ENCODE measurements at places on chromosomes 1 and 21. TPM values are rescaled to one million over a fixed set of nuclear protein-coding genes. Genes with fewer than 3 reads are reported as not detected.

- DNase-seq = no peak
Measured at GRCh38 chr21:44531606-44532564, 8.1 kb downstream of the KRTAP10-1 start.

GRCh38 chr1:150066838-150067183, 765 bp upstream of the VPS45 start:
- DNase-seq = peak; percentile 26

GRCh38 chr1:178434360-178434759, 62.4 kb downstream of the CLEC20A start:
- no peak for DNase-seq

- peak; percentile 6 for DNase-seq
Measured at GRCh38 chr1:99590578-99591209, 55.2 kb upstream of the PALMD start.

DNA sequence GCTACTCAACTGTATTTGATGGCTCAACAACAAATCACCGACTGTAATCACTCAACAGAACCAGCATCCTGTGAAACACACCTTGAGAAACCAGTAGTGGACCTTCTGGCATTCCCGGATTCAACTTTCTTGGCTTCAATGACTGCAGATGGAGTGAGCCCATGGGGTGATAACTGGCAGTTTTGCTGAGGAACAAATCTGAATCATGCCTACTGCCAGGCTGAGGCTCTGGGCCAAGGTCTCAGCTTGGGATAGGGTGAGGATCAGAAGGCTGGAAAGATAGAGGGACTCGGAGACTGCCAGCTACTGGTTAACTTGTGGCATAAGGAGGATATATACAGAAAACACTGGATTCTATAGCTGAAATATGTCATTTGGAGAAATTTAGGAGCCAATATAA, 63.5 kb upstream of the DIRAS3 start:
- DNase-seq = no peak

DNA sequence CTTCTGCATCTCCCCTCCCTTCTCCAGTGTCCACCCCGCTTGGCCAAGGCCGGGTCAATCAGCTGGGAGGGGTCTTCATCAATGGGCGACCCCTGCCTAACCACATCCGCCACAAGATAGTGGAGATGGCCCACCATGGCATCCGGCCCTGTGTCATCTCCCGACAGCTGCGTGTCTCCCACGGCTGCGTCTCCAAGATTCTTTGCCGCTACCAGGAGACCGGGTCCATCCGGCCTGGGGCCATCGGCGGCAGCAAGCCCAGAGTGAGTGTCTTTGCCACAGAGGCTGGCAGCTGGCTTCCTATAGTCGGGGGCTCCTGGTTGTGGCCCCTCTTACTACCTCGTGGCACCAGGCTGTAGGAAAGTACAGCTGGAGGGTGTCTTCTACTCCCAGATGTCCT, 3.6 kb downstream of the PAX7 start:
- DNase-seq = no peak

GRCh38 chr21:42570362-42570761, 56.7 kb downstream of the SLC37A1 start:
- DNase-seq = no peak

- DNase-seq = no peak
Measured at GRCh38 chr1:72326494-72326893, 44.2 kb upstream of the NEGR1 start.

GRCh38 chr21:39461419-39461818, 9.6 kb downstream of the SH3BGR start:
- DNase-seq = no peak

DNA sequence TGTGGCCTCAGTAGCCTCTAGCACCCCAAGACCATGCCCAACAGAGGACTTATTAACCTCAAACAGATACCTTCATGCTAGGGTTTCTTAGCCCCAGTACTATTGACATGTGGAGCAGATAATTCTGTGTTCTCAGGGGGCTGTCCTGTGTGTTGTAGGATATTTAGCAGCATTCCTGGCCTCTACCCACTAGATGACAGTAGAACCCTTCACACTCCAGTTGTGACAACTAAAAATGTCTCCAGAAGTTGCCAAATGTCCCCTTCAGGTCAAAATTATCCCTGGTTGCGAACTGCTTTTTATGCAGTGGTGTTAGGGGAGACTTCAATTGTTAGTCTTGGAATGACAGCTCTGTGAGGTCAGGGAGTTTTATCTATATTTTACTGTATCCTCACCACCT, 8.1 kb downstream of the KAZN start:
- no peak for DNase-seq

DNA sequence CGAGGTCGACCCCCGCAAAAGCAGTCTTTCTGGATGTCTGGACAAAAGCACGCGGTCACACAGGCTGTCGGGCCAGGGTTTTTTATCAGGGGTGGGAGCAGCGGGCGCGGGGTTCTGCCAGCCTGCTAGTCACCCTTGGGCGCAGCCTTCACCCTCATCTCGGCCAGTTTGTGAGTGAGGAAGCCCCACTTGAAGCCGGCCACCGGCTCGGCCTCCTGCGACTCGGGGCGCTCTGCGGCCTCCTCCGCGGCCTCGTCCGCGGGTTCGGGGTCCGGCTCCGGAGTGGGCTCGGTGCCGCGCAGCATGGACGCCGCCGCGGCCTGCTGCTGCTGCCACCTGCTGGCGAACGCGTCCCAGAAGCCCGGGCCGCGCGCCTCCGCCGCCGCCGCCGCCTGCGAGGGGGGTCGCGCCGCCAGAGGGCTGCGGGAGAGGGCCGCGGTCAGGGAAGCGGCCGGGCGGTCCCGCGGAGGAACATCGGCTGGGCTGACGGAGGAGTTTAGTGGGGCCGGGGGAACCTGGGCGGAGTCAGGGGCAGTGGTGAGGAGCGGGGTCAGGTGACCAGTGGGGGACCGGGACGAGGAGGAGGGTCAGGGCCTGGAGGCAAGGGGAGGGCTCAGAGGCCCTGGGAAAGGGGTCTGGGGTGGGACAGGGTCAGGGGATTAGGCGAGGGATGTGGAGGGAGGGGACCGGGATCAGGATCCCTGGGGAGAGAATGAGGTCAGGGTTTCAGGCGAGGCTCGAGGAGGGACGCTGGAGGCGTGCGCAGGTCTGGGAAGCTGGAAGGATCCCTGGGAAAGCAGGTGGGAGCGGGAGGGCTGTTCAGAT, 4.5 kb downstream of the C1orf232 start:
- peak; percentile 50 for DNase-seq

DNA sequence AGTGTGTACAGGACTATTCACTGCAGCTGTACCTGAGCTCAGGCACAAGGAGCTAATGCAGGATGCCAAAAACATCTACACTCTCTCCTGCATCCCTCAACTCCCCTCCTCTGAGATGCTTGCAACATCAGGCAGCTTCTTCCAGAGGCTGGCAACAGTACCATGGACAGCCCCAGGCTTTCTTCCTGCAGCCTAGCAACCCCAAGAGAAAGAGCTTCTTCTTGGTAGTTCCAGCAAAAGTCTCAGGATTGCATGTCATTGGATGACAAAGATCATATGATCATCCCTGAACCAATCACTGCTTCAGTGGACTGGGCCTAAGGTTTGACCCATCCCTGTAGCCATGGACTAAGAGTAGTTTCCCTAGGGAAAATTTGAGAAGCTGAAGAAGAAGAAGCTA, 46.7 kb downstream of the CAMK2N1 start:
- peak; percentile 17 for DNase-seq

- DNase-seq = no peak
Measured at GRCh38 chr1:38207275-38207674, 160.7 kb upstream of the POU3F1 start.

- no peak for DNase-seq
Measured at GRCh38 chr1:10471411-10472219, 714 bp downstream of the DFFA start.

DNA sequence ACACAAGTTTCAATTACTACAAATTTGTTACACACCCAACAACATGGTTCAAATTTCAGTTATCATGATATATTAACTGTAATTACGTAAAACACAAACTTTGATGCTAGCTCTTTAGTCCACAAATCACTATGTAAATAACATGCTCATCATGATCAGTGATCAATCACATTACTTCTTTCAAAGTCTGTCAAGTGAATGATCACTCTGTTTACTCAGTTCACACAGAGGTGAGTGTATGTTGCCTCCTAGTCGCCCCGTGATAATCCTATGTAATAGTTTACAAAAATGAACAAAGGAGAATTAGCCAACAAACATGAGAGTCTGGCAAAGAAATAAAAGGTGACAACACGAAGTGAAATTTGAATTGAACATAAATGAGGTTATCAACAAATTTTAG, 14.3 kb downstream of the EDEM3 start:
- no peak for DNase-seq

The RGS4 gene
- not detected for polyA plus RNA-seq

The ERVH48-1 gene
- not detected for polyA plus RNA-seq

The ARHGEF16 gene
- polyA plus RNA-seq = 3.0 TPM

Data from A549 (cell line).